Large intestine (tissue), 12 donors: ENCODE measurements at places on chromosomes 2 and 18.

GRCh38 chr2:168997794-168998193, 33.3 kb downstream of the ABCB11 start:
- DNase-seq: no peak

- DNase-seq: no peak
These were observed 319.0 kb upstream of the SPRED2 start for GRCh38 chr2:65751408-65751807.

GRCh38 chr2:43838560-43839267, at the start of the genes ABCG5 and ABCG8:
Gene ABCG5 (minus strand): TSS chr2:43838839. CDS start chr2:43838679, 160 bp downstream.
Gene ABCG8 (plus strand): TSS chr2:43838971. CDS start chr2:43839054, 83 bp downstream.
- DNase-seq: peak; percentile 59

DNA sequence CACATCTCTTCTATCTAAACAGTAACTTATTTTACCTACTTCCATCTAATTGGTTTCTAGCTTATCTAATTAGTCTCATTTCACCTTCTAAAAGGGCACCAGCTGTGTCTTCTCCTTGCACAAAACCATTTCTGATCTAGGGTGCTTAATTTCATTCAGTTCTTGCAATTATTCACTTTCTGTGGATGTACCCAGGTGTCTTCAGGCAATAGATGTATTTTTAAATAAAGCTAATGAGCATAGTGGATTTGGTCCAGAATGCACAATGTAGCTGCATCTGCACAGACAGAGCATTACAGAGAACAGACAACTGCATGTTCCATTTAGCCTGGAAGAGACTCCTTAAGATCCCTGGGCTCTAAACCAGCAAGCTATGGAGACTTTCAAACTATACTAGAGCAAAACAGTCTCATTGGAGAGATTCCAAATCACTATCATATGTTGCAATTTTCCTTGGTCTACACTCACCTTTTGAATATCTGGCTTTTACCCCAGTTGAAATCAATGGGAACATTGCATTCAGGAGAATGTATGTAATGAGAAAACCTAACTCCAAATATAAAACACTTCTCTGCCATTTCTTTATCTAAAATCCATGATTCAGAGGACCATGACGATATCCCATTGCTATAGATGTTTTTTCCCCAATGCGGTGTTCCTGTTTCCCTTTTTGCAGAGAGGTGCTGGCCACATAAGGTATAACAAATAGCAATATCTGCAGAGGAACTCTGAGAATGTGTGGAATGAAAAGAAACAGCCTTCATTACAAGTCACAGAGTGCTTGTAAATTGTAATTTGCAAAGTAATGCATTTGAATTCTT, 3.5 kb upstream of the RFX8 start:
- no peak for DNase-seq
